Myocyte (in vitro differentiated cells): ENCODE measurements at places on chromosomes 2 and 18. TPM values are rescaled to one million over a fixed set of nuclear protein-coding genes. Genes with fewer than 3 reads are reported as not detected.

The STARD6 gene
- total RNA-seq = not detected in 2 replicates

DNA sequence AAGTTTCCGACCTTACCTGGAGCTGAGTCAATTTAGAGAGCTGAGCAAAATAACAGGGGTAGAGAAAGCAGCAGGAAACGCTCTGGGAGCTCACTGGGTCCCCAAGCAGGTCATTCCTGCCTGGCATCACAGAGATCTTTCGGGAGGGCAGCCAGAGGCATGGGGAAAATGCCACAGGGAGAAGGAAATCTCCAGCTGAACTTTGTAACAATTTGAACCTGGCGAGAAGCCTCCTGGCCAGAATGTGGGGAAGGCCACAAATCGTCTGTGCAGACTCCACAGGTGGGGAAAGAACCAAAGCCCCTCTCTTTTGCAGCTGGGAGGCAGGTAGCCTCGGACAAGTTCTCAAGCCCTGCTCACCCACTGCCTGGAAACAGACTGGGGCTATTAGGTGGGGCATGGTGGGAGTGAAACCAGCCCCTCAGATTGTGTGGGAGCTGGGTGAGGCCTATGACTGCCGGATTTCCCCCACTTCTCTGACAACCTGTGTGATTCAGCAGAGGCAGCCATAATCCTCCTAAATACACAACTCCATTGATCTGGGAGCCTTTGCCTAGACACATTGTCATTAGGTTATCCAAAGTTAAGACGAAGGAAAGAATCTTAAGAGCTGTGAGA lies 53.9 kb downstream of the INO80D start:
- DNase-seq = no peak

The ACOXL gene
- total RNA-seq = not detected in 2 replicates

The SNTG2 gene
- total RNA-seq = not detected in 2 replicates

- DNase-seq = no peak
These were observed 18.2 kb downstream of the TTR start for GRCh38 chr18:31609886-31610285.

GRCh38 chr2:236403125-236403524 lies 138.9 kb upstream of the ASB18 start:
- no peak for DNase-seq

DNA sequence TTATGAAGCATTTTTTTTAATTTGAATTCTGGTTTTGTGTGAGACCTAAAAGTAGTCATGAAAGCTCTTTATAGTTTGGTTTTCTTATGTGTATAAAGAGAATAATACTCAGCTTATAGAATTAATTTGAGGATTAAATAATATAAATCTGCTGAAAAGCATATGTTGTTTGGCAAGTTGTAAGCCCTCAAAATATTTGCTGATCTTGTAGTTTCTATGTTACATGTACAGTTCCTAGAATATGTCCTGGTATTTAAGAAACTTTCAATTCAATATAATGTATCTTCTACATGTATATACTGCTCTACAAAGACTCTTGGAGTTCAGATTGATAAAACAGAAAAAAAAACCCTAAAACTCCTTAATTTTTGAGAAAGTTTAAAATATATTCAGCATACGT lies 605.5 kb upstream of the FAM98A start:
- no peak for DNase-seq

- no peak for DNase-seq
These were observed 552.7 kb upstream of the HNMT start for GRCh38 chr2:137411585-137411984.

GRCh38 chr2:183532514-183532913 lies 408.3 kb downstream of the NUP35 start:
- no peak for DNase-seq

GRCh38 chr2:101776172-101777043 lies 78.9 kb downstream of the MAP4K4 start:
- DNase-seq = no peak

DNA sequence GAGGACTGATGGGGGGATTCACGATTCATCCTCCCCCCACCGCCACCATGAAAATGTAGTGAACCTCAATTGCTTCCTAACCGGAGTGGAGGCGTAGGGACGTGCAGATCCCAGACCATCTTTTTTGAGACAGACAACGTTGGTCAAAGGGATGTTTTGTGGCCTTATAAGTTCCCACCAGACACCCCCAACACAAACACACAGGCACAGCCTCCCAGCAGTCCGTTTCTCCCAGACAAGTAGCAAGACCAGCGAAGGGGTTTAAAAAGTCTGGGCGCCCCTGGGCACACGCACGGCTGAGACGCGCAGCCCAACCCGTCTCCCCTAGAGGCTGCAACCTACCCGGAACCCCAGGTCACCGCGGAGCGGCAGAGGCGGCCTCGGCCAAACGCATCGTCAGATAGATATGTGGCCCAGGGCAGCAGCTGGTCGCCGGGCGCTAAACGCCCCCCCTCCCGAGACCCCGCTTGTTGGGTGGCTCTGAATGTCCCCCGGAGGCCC lies 1.3 kb downstream of the GBX2 start:
- no peak for DNase-seq

The SCN2A gene
- 0.56 and 0.68 TPM in 2 replicates for total RNA-seq

- no peak for DNase-seq
These were observed 30.8 kb upstream of the LRP2 start for GRCh38 chr2:169393068-169393590.

The VIL1 gene
- total RNA-seq = not detected in 2 replicates

- peak; percentile 43 for DNase-seq
These were observed 73.4 kb downstream of the MARCHF4 start for GRCh38 chr2:216298719-216299495.

GRCh38 chr2:96618596-96619283 lies 19.4 kb downstream of the KANSL3 start:
- DNase-seq = no peak

The CPSF3 gene
- total RNA-seq = 44.0 and 45.3 TPM in 2 replicates

DNA sequence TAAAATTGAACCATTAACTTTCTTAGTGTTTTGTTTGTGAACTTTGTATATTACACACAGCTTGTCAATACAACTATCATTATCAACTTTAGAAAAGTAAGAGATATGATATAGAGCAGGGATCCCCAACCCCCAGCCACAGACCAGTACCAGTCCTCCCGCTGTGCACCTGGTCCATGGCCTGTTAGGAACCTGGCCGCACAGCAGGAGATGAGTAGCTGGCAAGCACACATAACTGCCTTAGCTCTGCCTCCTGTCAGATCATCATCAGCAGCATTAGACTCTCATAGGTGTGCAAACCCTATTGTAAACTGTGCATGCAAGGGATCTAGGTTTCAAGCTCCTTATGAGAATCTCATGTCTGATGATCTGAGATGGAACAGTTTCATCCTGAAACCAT lies 491.0 kb upstream of the NXPH2 start:
- no peak for DNase-seq

The RTP5 gene
- total RNA-seq = 0.08 TPM in 1 of 2 replicates, not detected in the other

DNA sequence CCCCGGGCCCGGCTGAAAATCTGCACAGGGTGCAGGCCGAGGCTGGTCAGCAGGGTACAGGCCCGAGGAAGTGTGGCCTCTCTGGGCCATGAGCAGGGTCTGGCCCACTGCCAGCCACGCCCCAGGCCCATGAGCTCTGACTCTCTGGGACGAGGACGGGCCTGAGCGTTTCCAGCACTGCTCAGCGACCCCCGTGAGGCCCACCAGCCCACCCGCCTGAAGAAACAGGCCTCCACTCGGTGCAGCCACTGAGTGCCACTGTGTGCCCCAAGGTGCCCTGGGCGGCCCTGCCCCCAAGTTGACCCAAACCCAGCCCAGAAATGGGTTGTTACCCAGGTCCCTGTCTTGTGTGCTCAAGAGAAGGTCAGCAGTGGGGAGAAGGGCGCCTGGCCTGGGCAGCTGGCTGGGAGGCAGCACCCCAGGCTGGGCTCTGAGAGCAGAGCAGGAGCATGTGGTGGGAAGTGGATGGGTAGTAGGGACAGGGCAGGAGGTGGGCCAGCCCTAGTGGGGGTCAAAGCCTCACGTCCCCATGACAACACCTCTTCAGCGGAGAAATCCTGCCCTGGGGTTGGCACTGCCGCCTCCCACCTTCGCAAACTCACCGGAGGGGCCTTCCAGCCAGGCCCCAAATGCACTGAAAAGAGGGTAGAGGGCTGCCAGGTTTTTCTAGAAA lies 2.1 kb upstream of the SNED1 start:
- DNase-seq = no peak

GRCh38 chr2:168961450-168962229 lies 60.5 kb downstream of the G6PC2 start:
- DNase-seq = peak; percentile 78

DNA sequence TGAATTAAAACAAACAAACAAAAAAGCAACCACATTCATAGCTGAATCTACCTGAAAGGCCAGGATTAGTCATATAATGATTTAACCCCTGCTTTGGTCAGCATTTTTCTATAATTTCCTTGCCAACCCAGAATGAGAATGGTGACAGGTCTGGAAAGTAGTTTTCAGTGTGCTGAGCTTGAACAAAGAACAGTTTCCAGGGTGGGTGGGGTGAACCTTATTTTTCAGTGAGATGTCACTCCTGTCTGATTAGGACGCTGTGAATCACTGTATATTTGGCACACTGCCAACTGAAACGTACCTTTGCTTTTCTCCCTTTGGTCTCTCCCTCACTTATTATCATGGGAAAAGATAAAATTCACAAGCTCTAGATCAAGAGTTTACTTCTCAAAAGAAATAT lies 35.0 kb upstream of the DSC1 start:
- DNase-seq = no peak

- no peak for DNase-seq
These were observed 92.2 kb downstream of the TEX51 start for GRCh38 chr2:126990605-126991532.

DNA sequence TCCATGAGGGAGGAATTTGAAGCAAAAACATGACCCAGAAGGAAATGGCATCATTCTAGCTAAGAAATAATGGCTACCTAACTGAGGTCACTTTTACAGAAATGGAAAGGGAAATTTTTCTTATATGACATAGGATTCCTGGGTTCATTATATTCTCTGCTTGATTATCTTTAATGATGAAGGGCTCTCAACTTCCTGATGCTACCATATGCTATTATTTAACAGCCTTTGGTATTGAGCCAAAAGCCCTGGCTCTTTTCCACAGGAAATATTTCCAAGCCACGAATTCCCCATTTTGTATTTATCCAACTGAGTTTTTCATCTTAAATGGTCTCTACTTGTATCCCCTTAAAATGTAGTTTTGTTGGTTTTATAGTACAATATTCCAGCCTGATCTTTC lies 63.2 kb upstream of the NPAS2 start:
- no peak for DNase-seq

The CYP1B1 gene
- total RNA-seq = 14.4 and 18.1 TPM in 2 replicates

- no peak for DNase-seq
These were observed 25.0 kb upstream of the ACSL3 start for GRCh38 chr2:222835823-222836151.

DNA sequence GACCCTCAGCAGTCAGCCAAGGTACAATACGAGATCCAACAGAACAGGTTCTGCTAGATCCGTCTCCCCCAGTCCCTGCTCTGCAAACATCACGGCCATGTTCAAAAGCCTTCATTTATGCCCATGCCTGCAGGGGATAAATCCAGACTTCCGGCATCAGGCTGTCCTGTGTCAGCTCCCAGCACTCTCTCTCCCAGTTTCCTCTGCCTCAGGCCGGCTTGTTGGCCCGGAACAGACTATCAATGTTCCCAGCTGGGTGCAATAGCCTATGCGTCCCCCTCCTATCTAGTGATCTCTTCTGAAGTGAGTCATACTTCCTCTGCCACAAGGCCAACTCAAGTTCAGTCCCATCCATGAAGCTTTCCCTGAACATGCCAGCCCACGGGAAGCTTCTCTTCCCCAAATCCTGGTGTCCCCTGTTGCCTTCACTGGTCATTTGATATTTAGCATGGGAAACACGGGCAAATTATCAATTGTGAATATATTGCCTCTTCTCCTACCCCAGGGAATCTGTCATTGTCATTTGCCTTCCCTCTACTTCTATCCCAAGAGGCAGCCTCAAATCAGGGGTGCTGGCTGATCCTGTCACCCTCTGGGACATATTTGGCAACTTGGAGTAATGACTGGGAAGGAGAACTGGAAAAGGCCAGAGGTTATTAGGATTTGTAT lies 51.1 kb downstream of the CAPN13 start:
- DNase-seq = no peak

DNA sequence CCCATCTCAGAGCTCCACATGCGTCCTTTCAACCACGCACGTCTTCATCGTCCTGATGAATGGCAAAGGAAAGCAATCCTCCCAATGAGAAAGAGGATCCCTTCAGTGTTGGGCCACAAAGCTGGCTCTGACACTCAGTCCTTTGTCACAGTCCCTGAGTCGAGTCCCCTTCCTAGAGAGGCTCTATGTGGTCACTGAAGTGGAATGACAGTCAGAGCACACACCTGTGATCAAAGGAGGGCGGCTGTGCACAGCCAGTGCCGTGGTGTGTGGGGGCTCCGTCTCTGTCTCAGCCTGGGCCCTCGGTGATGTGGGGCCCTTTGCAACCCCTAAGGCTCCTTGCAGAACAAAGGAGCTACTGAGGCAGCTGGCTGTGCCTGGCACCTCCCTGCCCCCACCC lies 157.3 kb upstream of the APCDD1 start:
- no peak for DNase-seq

GRCh38 chr2:128573531-128573930 lies 254.9 kb upstream of the HS6ST1 start:
- DNase-seq = no peak

GRCh38 chr18:26705757-26706156 lies 157.4 kb upstream of the KCTD1 start:
- DNase-seq = no peak

GRCh38 chr18:23933407-23933806 lies 81.1 kb upstream of the TTC39C start:
- DNase-seq = no peak

- no peak for DNase-seq
These were observed 13.1 kb downstream of the CLEC4F start for GRCh38 chr2:70807102-70807827.

GRCh38 chr2:216588861-216589710 lies 44.1 kb upstream of the IGFBP2 start:
- no peak for DNase-seq

GRCh38 chr2:113831161-113831560 lies 58.7 kb upstream of the ACTR3 start:
- peak; percentile 31 for DNase-seq

DNA sequence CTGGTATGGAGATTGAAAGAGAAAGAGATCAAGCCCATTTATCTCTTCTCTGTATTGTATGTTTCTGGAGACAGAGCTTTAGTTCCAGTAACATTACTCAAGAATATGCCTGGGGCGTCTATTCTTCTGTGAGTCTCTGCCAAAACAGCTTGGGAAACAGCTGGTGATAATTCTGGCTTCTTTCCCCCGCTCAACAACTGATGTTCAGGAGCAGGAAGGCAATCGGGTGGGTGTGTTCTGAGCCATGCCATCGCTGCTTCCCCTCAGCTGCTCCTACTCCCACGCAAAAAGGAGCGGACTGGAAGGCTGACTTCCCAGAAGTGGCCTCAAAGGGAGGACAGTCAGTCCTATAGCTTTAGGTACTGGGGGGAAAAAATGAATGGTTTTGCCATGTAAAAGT lies 695.1 kb downstream of the PLCL1 start:
- DNase-seq = peak; percentile 89

The UCN gene
- total RNA-seq = 2.4 and 6.6 TPM in 2 replicates

GRCh38 chr2:174719016-174719415 lies 45.3 kb downstream of the CHRNA1 start:
- DNase-seq = no peak
